Daoy (cell line): ENCODE measurements at places on chromosomes 1 and 21. TPM values are rescaled to one million over a fixed set of nuclear protein-coding genes. Genes with fewer than 3 reads are reported as not detected.

- DNase-seq, result no peak
These were observed 181.5 kb upstream of the HMGB4 start for GRCh38 chr1:33682371-33682770.

DNA sequence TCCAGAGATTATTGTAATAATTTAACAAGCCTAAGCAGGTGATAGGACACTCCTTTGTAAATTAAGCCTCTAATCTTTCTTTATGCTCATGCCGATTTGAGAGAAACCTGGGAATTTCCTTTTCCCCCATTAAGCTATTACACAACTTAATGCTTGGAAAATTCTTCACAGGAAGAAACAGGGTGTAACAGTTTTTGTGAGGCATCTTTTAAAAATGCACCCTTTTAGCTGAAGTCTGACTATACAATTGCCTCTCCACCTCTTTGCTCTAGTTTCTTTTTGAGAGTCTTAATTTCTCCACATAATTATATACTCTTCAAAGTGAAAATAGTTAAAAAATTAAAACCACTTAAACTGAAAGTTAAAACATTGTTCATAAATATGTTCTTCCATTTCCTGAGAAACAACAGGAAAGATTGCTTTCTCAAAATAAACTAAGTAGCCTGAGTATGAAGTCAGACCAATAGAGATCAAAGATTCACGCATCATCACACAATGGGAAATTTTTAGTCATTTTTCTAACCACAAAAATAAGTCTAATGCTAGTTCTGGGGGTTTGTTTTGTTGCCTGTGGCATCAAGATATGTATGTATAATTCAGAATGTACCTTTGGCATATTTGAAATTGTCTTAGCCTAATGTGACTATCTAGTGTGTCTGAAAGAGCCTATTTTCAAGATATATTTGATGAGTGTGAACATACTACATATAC lies 34.7 kb downstream of the LRRC8D start:
- DNase-seq, result no peak

DNA sequence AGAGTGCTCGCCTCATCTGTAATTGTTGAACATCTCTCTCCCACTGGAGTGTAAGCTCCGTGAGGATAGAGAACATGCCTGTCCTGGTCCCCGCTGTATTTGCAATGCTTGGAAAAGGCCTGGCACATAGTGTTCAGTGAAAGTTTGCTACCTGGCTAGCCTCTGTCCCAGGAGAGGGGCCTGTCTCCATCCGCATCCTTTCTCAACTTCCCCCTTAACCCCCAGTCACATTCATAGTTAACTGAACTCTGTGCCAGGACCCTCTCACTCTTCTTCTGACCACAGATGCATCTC lies 15.2 kb downstream of the SPOCD1 start:
- no peak for DNase-seq

DNA sequence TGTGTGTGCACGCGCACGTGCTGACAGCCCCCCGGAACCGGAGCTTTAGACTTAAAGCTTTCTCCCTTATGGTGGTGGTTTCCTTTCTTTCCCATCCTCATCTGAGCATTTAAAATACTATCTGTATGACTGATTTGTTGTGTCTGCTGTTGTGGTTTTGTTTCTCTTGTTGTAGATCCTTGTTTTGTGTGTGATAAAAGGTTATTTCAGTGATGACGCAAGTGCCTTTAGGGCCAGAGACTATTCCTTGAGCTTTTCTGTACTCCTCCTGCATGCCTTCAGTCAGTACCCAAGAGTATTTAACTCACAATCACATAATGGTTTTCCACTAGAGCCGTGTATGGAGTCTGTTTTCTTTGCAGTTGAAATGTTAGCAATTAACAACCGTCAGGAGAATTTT lies 45.4 kb downstream of the LCA5L start:
- no peak for DNase-seq

Gene ZP4
- 0.46 and 4.0 TPM in 2 replicates for total RNA-seq

DNA sequence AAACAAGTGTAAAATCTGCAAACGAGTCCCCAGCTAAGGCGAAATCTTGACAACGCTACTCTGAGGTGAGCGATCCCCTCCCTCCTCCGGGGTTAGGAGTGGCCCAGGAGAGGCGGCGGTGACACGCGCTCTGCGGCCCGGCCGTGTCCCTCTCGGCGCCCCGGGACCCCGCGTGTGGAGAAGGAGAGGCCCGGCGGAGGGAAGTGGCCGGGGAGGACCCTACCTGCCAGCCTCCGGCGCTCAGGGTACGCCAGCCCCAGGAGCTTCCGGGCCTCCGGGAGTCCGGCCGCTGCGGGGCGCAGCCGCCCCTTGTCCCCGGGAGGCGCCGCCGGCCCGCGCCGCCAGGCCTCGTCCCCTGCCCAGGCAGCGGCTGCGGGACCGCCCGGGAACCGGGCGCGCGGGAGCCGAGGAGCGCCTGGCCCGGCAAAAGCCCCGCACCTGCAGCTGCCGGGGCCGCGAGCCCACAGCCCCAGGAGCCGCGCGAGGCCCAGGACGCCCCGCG lies 543 bp downstream of the ABCB10 start:
- DNase-seq, result peak; percentile 47

GRCh38 chr1:156740237-156740740 lies 599 bp downstream of the MRPL24 start:
- no peak for DNase-seq

DNA sequence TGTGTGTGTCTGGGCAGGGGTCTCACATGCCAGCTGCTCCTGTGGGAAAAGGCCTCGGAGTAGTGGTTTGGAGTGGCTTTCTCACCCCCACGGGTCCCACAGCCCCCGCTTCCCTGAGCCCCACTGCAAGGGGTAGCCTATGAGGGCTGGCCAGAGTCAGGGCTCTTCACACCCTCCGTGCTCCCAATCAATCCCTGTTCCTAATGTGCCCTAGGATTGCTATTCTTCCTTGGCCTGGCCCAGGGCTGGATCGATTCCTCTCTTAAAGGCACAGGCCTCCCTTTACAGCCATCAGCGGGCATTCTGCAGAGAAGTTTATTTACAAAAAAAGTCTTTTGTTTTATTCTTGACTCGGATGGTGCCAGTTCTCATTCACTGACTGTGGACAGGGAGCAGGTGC lies 19.3 kb upstream of the ACTL8 start:
- no peak for DNase-seq

- DNase-seq, result no peak
These were observed 8.4 kb downstream of the ITGA10 start for GRCh38 chr1:145901312-145902021.
